ENCODE measurements at places on chromosomes 3 and 15.
A peak's percentile ranks its signal among the peaks of the same experiment; 100 is the strongest.

DNA sequence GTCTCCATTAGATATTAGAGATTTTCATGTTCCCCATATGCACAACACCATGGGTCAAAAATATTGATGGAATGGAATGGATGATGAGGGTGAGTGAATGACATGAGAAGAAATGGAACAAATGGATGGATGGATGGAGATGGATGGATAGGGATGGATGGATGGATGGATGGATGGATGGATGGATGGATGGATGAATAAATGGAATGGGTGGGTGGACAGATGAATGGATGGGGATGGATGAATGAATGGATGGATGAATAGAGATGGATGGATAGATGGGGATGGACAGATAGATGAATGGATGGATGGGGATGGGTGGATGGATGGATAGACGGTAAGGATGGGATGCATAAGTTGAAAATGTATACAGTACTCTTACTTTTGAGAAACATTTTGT lies 18.6 kb downstream of the CFAP92 start:
- DNase-seq, result no peak

DNA sequence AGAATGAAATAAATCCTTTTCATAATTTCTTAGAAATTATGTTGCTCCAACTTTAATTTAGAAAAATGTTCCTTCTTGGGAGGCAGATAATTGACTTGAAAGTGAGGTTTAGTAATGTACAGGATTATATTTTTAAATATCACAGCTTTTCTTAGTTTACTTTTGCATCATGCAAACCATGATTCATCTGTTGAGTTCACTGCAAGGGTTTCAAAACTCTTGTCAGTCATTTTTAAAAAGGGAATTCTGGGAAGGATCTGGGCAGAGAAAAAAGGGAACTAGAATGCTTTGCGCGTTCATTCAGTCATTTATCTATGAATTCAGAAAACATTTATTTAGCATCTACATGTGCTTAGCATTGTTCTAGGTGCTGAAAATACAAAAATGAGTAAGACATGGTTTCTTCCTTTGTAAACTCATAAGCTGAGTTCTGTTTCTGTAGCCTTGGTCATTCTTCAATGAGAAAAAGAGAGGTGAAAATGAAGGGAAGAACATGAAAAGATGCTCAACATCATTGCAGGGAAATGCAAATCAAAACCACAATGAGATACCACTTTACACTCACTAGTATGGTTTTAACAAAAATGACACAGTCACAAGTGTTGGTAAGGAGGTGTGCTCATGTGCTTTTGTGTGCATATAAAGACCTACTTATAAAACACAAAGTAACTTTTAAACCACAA lies 209.1 kb downstream of the NR1D2 start:
- DNase-seq, result no peak

DNA sequence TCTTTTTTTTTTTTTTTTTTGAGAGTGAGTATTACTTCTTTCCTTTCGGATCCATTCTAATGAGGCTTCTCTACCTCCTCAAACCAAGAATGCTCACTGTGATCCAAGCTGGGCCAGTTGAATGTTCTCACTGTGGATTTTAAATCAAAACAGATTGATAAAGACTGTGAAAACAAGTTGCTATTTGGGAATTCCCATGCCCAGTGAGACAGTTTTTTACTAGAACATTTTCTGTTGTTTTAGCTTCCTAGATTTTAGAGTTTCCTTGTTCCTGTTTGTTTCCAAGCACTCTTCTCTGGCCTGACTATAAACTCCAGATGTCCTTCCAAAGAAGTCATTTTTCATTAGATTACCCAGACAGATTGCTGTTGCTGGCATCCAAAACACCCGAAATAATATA lies 60.1 kb upstream of the GALNT15 start:
- no peak for DNase-seq

- DNase-seq, result no peak
These were observed 33.2 kb downstream of the ROPN1B start for GRCh38 chr3:126002189-126002588.

DNA sequence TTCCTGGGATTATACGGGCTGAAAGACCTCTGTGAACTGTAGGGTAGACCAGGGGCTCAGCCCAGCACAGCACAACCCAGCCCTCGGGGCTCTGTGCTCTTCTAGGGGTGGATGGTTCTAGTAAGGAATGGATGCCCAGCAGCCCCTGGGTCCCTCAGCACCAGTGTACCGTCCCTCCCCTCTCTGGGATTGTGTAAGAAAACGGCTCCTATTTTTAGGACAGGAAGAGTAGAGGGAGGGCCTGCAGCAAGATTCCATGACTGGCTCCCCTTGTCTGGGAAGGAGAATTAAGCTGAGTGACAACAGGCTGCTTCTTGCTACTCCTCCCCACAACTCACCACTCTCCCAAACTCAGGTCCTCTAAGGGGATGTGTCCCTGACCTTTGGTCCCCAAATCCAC lies 270.8 kb upstream of the TOPAZ1 start:
- no peak for DNase-seq

GRCh38 chr3:82493858-82494257 lies 732.4 kb upstream of the GBE1 start:
- DNase-seq, result no peak

DNA sequence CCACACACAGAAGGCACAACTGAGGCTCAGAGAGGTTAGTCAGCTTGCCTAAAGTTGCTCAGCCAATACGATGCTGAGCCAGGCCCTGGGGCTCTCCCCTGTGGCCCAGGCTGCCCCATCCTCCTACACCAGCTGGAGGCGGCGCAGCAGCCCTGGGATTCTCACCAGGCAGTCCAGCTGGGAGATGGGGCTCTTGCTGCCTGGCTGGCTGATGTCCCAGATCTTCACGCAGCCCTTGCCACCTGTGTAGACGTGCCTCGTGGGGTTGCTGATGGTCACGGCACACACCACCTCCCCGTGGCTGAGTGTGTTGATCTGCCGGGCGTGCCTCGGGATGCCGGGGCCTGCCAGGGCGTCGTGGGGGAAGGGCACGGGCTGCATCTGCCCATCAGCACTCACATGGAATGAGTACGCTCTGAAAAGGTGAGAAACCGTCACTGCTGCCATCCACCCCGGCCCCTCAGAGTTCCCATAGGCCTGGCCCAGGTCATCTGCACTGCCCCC lies 42.8 kb downstream of the TLE3 start:
- DNase-seq, result peak; percentile 16

DNA sequence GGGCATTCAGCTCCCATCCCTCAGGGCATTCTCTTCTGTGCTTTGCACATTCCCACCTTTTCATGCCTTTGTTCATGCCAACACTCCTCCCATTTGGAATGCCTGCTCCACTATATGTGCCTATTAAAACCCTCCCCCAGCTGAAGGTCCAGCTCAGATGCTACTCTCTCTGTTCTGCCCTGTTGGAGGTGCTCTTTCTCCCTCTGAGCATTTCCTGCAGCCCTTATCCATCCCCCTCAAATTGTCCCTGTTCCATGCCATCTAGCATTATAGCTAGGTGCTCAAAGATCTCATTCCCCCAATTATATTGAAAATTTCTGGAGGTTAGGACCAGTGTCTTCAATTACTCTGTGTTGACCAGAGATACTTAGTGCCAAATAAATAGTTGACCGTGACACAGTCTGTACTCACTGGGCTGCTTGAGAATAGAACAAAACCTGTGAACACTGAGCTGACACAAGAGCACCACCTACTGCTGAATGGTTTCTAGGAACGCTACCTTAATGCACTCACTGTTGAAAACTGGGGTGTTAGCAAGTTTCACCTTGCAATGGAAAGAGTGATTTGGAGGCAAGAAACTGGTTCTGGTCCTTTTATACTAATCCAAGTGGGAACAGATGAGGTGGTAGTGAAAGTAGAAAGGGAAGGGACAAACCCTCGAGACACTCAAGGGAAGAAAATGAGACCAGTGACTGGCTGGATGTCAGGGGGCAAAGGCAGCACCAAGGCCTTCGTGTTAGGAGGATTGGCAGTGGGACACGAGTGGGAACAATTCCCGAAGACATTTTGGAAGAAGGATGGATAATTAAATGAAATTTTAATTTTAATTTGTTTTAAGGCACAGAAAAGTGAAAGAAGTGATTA lies 289.8 kb upstream of the ROPN1 start:
- DNase-seq, result peak; percentile 49

DNA sequence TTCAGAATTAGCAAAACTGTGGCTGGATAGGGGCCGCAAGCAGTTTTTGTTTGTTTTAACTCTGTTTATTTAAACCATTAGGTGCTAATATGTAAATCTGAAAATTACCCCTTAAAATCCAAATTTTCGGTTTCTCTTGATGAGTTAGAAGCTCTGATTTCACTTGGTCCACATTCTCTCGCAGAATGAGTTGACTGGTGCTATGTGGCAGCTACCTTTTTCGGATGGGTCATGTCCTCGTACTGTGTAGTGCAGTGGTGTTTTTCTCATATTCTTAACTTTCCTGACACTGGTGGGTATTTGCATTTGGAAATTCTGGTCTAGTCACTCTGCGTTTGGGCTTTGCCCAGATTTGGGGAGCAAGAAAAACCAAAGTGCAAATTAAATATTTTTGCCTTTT lies 87.1 kb downstream of the DIPK2A start:
- no peak for DNase-seq

GRCh38 chr15:71245588-71245987 lies 130.3 kb downstream of the THSD4 start:
- no peak for DNase-seq

DNA sequence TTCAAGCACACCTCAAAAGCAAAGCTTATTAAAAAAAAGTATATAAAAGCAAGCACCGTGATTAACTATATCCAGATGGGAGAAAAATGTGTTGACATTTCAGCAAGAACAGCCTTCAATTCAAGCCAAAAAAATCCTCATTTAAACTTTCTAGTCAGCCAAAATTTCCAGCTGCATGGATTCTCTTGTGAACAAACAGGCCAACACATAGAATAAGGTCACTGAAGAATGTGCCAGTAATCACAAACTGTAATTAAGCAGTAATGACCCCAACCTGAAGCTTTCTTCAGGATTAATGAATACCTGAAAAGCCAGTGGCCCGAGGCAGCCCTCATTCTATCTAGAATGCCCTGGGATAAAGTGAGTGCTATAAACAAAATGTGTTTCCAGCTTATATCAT lies 130.7 kb upstream of the KCNMB2 start:
- DNase-seq, result no peak

- DNase-seq, result no peak
These were observed 477.7 kb downstream of the ZIC1 start for GRCh38 chr3:147886879-147887278.

- no peak for DNase-seq
These were observed 14.8 kb downstream of the CPNE4 start for GRCh38 chr3:132020058-132020457.

- DNase-seq, result no peak
These were observed 76.0 kb downstream of the PTPRG start for GRCh38 chr3:61637088-61638051.

DNA sequence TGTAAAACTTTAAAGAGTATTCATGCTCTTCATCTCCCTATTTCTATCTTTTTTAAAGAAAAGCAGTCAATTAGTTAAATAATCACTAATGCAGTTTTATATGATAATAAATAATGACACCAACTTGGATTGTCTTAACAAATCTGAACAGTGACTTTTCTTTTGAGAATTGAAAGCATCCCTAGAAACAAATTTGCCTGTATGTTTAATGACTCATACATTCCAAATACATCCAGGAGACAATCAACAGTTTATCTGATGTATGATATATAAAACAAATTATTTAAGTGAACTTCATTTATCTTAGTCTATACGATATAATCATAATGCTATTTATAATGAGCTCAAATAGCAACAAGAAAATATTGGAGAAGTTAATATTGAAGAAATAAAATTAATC lies 78.0 kb downstream of the ALCAM start:
- DNase-seq, result no peak

DNA sequence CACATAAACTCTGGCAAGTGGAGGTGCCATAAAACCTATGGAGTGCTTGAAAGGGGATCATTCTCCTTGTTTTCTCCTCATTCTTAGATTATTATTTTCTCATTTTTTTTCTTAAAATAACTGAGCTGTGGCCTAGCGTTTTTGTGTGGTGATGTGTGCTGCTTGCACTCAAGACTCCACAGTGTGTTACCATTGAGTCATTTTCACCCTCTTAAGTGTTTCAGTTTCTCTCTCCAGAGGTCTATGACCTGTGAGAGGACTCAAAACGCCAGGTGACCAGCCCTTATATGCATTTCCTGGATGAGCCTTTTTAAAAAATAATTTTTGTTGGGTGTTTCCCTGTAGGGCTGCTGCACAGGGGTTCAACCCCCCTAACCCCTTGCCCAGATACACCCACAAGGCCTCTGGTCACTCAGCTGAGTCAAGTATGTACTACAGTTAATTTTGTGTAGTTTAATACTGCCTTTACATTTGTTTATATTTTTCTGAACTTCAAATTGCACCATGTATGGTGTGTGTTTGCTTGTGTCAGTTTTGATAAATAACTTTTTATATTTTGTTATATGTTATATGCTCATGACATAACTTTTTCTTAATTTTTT lies 15.4 kb upstream of the BTLA start:
- no peak for DNase-seq

- DNase-seq, result no peak
These were observed 18.9 kb downstream of the TLE3 start for GRCh38 chr15:70078578-70079417.

DNA sequence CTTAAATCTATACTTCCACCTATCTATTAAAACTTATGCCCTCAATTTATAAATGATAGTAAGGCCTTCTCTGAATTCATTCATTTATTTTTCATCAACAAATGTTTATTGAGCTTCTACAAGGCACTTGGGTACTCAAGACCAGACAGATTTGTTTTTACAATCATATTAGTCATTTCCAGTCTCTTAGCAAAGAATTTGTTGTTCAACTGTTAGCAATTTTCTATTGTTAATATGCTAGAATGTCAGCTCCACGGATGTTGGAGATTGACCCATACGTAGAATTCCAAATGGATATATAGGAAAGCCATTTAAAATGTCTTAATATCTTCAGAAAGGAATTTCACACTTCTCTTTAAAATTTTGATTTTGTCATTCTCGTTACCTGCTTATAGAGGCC lies 36.7 kb downstream of the ZBTB38 start:
- no peak for DNase-seq

- no peak for DNase-seq
These were observed 38.3 kb upstream of the IGSF10 start for GRCh38 chr3:151499168-151499567.

DNA sequence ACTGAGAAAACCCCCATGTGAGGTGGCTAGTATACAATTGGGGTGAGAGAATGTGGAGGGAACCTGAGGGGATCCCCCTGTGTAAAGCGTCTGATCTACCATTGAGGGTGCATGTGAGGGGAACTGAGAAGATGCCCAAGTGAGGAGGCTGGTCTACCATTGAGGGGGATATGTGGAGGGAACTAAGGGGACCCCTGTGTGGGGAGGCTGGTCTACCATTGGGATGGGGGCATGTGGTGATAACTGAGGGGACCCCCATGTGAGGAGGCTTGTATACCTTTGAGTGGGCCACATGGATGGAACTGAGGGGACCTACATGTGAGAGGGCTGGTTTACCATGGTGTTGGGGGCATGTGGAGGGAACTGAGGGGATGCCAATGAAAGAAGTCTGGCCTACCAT lies 160.8 kb downstream of the FBLN2 start:
- no peak for DNase-seq

GRCh38 chr3:174253196-174253823 lies 605.8 kb upstream of the NAALADL2 start:
- DNase-seq, result no peak

Data from BE2C (cell line).